ENCODE measurements at places on chromosomes 5 and 9.

GRCh38 chr9:89659891-89660685 is 55.3 kb downstream of the GADD45G start:
- no peak for DNase-seq

DNA sequence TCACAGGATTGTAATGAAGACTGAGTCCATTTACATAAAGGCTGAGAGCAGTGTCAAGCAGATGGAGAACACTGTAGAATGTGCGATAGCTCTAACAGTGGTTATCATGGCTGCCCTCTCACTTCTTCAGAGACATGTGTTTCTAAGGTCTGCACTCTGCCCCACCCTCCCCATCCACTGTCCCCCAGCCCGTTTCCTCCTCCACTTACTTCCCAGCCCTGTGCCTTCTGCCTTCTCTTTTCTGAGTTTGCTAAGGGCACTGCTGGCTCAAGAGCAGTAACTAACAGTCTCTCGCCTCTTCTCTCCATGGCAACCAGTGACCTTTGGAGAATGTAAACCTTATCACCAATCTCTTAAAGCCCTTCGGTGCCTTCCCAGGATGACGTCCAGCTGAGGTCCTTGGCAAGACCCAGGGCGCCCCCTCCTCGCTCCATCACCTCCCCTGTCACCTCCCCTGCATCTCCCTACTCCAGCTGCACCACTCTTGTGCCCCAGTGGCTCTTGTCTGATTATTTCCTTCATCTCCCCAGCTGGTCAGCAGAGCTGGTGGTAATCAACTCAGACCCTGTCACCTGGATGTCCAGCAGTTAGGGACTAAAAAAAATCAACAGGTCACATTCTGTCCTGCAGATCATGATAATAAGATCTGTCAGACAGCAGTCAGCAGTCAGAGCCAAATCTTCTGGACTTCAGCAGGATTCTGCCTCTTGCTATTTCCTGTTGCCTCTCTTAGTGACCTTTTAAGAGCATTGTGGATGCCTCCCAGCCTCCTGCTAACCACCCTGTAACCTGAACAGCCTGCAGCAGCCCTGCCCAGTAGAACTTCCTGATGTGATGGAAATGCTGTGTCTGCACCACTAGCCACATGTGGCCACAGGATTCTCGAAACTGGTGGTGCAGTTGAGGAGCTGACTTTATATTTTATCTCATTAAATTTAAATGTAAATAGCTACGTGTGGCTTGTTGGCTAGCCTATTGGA is 9.0 kb downstream of the FXN start:
- peak; percentile 39 for DNase-seq

- DNase-seq, result no peak
Measured at GRCh38 chr5:80437326-80437725, 29.5 kb downstream of the ZFYVE16 start.

DNA sequence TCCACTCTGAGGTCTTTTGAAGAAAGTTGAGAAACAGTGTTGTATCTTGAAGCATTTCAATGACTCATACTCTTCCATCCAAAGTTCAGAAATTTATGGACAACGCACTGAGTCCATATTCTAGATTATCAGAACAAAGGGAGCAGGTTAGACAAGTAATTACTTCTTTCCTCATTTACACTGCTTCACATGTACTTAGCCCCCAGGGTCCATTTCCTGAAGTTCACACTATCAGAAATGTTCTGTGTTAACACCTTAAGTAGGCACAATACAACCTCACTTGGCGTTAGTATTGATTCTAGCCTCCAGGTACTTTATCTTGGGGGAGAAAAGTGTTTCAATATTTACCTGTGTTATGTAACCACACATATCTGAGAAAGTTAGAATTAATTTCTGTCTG is 487.9 kb upstream of the DMAC1 start:
- DNase-seq, result no peak

GRCh38 chr9:136049491-136050265 is 45.4 kb downstream of the NACC2 start:
- DNase-seq, result no peak

DNA sequence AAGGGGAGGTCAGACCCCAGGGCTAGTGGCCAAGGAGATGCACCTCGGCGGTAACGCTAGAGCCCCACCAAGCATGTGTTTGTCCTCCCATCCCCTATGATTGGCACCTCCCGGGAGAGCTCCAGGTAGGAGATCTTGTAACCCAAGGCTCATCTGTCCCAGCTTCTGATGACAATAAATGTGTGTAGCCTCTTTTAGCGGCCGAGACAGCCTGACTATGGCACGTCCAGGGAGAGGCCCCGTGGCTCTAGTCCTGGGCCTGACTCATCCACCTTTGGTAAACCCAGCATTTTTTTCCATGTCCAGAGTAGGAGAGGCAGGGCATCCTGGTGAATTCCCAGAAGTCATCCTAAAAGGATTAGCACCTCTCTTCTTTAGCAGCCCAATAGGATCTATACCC is 39.2 kb downstream of the IRF1 start:
- DNase-seq, result peak; percentile 1

DNA sequence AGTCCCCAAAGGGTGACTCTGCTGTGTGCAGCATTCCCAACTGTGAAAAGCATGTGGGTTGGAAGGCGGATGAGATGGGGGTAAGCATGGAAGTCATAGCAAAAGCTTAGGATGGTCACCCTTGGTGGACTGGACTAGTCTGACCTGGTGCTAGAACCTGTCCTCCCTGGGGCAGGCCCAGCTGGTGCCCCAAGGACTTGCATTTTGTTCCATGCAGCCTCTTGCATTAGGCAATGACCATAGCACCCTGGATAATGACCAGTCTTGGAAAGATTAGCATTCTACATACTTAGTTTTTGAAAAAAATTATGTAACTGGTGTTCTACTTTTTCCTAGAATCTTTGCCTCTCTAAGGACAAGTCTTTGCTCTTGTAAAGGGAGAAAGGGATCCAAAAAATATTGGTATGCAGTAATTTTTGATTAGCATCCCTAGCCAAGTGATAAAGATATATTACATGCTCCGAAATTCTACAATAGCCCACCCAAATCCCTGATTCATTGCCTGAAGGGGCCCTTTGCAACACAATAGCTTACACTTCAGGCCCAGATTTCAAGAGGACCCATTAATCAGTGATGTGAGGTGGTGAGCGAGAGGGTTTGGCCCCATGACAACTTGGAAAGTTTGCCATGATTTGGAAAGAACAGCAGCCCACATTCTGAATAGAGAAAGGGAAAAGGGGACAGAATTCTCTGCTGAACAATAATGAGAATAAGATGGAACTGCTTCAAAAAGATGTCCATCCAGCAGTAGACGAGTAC is 93.3 kb upstream of the CD180 start:
- DNase-seq, result no peak

GRCh38 chr9:13332571-13332970 is 53.1 kb upstream of the MPDZ start:
- DNase-seq, result no peak

- no peak for DNase-seq
Measured at GRCh38 chr5:141810702-141811101, 67.5 kb downstream of the PCDH1 start.

- no peak for DNase-seq
Measured at GRCh38 chr9:136284311-136284710, 19.6 kb downstream of the CCDC187 start.

DNA sequence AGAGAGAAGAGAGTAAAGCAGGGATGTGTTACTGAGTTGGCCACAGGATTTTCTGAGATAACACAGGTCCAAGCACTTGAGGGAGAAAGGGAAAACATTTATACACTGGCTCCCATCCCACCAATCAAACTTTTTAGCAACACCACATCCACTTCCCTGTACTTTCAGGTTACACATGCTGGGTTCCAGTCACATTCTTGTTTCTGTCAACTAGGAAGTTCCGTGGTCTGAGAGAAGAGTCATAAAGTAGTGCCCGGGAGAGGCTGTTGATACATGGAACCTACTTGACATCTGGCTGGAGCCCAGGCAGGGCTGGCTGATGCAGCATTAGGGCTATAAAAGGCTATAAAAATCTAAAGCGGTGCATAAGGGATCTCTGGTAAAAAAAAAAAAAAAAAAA is 473.9 kb upstream of the COX7C start:
- no peak for DNase-seq

GRCh38 chr5:133962131-133962530 is 6.3 kb downstream of the C5orf15 start:
- no peak for DNase-seq

DNA sequence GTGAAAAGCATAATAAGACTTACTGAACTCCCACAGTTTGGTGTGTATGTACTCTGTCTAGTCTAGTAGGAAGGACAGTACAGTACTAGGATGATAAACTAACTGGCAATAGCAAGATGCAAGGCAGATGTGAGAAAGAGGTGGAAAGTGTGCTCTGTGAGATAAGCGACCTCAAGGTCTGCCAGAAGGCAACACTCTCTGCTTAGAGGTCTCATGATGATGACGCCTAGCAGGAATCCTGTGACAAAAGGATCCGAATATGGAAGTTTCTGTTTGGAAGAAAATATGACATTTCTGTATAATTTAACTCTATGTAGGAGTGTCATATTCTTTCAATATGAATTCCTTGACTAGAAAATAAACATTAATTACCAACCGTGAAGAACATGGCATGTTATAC is 112.2 kb downstream of the PLPPR1 start:
- no peak for DNase-seq

DNA sequence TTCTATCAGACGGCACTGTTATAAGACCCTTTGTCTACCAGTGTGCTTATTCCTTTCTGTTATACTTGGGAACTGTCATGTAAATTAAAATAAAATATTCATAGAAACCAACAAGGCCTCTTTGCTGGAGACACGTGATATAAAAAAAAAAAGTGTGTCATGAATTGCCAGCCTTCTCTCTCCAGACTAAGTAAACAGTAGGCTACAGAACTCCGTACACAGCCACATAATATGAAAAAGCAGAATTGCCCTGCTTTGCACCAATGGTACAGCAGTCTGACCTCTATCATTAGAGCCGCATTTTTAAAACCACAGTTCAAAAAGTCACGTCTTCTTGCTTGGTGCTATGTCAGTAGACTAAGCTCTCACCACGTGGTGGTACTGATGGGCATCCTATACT is 231.3 kb downstream of the SEMA5A start:
- DNase-seq, result no peak

DNA sequence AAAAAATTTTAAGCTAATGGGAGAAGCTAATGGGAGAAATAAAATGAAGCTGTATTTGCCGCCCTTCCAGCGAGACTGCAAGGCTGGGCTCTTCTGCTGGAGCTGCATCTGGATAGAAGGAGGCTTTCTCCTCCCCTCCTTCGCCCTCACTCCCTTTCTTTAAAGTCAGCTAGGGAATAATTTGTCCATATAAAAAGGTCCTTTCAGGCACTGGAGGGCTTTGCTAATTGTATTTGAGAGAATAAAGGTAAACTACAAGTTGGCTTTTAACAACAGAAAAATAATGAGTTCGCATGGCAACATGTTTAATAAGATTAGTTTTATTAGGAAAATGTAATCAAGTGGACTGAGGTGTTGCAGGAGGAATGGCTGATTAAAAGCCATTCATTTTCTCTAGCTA is 41.3 kb downstream of the NPR3 start:
- no peak for DNase-seq

DNA sequence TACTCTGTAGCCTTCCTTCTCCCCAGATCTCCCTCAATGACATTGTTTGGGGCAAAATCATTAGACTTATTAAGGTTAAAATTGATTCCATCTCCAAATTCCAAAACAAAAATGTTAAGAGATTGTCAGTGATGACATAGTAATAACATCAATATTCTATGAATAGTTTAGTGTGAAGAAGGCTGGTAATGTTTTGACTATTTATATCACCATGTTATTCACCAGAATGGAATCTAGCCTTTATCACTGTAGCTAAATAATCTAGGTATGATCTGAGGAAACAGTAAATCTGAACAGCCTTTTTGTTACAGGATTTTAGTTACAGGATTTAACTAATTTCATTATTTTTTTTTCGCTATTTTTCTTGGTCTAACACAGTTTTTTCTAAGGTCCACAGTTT is 929 bp upstream of the PLPP6 start:
- DNase-seq, result no peak

DNA sequence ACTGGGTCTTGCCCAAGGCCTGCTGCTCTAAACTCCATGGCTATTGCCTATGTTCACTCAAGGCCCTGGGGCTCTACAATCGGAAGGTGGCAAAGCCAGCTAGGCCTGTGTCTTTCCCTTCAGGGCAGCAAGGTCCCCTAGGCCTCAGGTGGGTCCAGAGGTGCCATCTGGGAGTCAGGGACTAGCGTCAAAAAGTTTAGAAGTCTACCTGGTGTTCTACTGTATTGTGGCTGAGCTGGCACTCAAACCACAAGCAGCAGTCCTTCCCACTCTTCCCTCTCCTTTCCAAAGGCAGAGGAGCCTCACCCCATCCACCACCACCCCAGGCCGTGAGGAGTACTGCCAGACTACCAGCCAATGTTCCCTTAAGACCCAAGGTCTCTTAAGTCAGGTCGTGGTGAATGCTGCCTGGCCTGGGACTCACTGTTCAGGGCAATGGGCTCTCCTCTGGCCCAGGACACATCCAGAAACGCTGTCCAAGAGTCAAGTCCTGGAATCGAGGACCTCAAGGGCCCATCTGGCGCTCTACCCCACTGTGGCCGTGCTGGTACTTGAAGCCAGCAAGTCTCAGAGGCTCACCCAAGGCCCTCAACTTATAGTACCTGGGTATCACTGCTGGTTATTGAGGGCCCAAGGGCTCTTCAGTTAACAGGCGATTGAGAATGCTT is 13.0 kb upstream of the SARDH start:
- no peak for DNase-seq

DNA sequence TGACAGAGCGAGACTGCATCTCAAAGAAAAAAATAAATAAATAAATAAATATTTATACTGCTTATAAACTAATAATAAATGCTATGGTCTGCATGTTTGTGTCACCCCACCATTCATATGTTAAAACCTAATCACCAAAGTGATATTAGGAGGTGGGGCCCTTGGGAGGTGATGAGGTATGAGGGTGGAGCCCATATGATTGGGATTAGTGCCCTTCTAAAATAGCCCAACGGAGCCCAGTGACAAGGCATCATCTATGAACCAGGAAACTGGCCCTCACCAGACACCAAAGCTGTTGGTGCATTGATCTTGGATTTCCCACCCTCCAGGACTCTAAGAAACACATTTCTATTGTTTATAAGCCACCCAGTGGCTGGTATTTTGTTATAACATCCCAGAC is 5.1 kb downstream of the FXN start:
- DNase-seq, result no peak

Data from activated CD4-positive, alpha-beta T cell treated with anti-CD3 and anti-CD28 coated beads, Interleukin-2, amount 10 ng/mL, durations not matched to agents 7 days and 5 days (primary cell).